ENCODE measurements at places on chromosomes 3 and 15.

DNA sequence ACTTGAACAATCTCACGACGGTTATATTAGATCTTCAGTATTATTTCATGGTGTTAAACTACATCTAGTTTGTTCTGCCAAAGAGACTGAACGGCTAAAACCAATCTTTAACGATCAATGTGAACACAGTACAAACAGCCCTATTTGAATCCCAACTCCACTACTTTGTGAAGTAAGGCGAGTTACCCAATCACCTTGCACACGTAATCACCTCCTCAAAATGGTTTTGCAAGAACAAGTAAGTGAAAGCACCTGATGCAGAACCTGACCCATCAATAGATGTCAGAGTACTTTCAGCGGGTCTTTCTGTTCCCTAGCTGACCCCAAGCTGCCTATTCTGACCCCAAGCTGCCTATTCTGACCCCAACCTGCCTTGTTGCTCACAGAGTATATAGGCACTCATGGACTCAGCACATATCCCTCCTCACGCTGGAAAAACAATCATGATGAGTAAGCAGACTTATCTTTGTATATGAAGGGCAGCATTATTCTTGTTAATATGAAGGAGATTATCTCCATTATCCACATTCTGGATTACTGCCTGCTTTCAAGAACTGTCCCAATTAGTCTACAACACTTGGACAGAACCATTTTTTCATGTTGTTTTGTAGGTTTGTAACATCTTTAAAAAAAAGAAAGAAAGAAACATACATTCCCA, 3.7 kb downstream of the KPNA1 start:
- DNase-seq, result no peak

DNA sequence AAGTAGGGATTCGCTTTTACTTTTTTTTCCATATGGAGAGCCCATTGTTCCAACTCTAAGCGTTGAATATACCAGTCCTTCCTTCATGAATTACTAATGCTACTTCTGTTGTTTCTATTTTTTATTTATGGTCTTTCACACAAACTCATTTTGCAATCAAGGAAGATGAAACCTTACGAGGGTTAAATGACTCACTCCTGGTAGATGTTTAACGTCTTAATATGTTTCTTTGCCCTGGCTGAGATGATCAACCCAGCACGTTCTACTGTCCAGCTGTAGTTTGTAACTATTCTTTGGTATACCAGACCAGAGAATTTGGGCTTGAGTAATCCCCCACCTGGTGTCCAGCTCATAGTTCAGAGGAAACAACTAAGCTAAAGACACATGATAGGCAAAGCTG, 23.1 kb downstream of the CDCP1 start:
- DNase-seq, result no peak

- DNase-seq, result no peak
These were observed 3.1 kb downstream of the HMCES start for GRCh38 chr3:129281726-129282125.

GRCh38 chr3:6229778-6230410, 631.0 kb upstream of the GRM7 start:
- DNase-seq, result no peak

DNA sequence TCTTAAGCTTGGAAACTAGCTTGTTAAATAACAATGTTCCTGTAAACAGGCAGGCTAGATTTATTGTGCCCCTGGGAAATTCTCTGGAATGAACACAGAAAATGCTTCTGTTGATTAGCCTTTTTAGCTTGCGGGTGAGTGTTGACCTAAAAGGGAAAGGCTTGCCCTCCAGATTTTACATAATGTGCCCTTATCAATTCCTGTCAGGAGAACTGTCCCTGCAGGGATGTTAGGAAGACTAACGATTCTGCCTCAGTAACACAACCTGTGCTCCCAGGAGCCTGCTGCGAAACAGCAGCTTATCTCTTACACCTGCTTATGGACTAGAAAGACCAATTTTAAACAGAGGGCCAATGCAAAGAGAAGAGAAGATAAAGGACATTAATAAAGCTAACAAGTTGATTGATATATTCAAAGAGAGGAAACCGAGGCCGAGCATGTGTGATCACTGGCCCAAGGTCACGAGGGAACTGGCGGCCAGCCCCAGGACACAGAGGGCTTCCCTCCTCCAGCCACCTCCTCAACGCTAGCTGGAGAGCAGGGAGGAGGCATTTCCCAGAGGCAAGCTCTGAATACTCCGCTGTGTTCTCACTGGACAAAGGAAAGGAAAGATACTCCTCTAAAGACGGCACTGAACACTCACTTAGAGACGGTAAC, 48.4 kb upstream of the TJP1 start:
- DNase-seq, result no peak

GRCh38 chr3:173857154-173857553, 459.6 kb downstream of the NLGN1 start:
- no peak for DNase-seq

- DNase-seq, result peak; percentile 58
These were observed 10.7 kb upstream of the SPTBN5 start for GRCh38 chr15:41904541-41905005.

- DNase-seq, result no peak
These were observed 91.8 kb upstream of the LMOD3 start for GRCh38 chr3:69214241-69214640.

DNA sequence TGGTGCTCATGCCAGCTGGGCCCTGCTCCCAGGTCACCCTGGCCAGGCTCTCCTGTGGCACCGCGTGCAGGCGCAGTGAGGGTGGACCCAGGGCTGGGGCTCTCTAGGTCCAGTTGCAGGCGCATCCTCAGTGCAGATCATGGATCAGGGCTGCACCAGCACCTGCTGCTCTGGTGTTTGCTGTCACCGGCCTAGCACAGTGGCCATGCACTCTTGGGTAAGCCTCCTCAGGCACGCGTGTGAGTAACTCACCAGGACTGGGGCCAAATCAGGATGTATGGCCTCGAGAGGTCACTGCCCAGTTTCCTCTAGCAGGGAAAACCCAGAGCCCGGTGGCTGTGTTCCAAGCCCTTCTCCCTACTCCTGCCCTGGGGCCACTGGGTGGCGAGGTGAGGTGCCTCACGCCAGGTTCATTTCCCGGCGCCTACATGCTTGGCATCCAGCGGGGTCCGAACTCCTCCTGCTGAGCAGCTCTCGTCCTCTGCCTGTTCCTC, 45.5 kb upstream of the SLC41A3 start:
- no peak for DNase-seq

GRCh38 chr3:46667061-46667621, 26.3 kb downstream of the ALS2CL start:
- no peak for DNase-seq

- no peak for DNase-seq
These were observed 67.1 kb downstream of the ARMC8 start for GRCh38 chr3:138254216-138254615.

- no peak for DNase-seq
These were observed 975 bp downstream of the PCSK6 start for GRCh38 chr15:101488300-101489164.

DNA sequence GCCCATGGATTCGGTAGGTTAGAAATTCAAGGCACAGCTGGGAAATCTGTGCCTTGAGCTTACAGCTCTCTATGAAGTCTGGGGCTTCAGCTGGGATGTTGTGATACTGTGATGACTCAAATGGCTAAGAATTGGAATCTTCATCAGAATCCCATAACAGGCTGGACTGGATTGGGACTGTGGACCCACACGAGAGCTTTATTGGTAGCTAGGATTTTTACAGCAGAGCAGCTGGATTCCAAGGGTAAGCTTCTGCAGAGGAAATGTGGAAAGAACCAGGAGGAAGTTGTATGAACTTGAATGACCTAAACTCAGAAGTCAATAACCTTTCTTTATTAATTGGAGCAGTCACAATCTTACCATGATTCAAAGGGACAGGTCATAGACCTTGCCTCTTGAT, 1187.1 kb downstream of the ROBO1 start:
- DNase-seq, result no peak

GRCh38 chr15:44593042-44593736, 56.2 kb downstream of the EIF3J start:
- no peak for DNase-seq

DNA sequence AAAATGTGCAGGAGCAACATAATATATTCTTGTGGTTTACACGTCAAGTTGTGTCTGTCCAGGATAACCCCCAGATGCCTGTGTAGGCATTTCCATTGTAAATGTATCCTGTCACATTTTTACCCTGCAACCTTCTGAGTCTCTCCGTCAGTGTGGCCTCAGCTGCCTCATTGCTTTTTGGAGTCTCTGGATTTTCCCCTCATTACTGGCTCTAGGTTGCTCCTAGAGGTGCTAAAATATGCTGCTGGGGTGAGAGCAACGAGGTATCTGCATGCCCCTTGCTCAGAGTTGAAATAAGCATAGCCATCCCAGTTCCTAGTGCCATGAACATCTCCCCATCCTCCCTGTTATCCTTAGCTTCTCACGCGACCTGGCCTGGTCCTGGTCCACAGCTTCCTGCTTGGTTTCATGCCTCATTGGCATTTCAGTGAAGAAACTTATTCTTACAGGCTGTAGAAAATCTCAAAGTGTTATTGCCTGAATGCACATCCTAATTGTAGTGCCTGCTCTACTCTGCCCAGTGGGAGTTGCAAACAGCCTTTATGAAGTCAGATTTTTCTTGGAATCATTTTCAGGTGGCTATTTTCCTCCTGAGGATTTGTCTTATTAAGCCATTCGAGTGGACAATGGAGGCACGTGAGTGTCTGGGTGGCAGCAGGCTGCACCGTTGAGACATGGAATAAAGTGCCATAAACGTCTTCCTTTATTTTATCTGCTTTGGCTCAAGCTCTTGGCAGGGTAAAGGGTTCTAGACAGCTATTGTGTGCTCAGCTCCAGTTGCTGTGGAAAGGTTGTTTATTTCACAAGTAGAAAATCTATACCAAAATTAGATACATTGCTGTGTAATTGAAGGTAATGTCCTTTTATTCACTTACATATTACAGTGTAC, 33.2 kb downstream of the OXNAD1 start:
- no peak for DNase-seq

GRCh38 chr3:11250902-11251806, 21.0 kb upstream of the ATG7 start:
- no peak for DNase-seq

DNA sequence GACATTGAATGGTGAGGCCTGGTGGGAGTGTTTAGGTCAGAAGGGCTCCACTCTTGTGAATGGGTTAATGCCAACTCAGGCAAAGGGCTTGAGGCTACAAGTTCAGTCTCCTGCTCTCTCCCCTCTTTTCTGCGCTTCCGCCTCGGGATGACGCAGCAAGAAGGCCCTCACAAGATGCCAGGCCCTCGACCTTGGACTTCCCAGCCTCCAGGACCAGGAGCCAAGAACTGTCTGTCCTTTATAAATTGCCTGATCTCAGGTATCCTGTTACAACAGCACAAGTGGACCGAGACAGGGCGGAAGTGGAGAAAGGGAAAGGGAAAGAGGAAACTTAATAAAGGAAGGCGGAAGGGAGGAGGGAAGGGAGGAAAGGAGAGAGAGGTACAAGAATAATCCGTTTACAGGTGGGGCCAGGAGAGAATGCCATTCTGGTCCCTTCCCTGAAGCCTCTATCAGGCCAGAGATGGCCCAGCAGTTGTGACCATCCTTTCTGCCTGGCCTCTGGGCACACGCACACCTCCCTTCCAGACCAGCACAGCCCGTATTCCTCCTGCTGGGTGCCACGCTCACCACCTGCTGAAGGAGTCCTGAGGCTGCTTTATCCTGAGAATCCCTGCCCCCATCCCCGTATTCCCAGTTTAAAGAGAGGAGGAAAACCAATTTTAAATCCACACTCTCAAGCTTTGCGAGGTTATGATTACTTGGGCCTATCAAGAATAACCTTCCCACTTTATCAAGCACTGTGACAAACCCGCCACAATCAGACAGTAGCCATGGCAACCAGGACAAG, 64.2 kb downstream of the OXNAD1 start:
- DNase-seq, result no peak

DNA sequence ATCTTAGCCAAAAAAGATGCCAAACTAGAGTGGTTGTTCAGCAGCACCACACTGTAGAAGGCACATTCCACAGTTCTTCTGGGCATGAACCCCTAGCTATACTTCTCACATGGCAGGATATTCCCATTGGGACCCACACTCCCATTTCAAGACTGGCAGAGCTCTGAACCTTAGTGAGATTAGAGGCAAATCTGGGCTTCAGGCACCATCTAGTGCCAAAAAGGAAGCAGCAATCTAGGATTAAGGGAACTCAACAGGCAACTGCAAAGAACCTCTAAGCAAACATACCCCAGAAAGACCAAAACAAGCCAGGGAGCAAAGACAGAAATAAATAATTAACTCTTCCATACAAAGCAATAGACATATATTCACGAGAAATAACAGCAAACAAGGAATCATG, 66.2 kb downstream of the TAFA4 start:
- no peak for DNase-seq

- no peak for DNase-seq
These were observed 27.3 kb downstream of the ALDH1L1 start for GRCh38 chr3:126152901-126153694.

GRCh38 chr3:10762611-10763247, 53.3 kb upstream of the SLC6A11 start:
- DNase-seq, result no peak

DNA sequence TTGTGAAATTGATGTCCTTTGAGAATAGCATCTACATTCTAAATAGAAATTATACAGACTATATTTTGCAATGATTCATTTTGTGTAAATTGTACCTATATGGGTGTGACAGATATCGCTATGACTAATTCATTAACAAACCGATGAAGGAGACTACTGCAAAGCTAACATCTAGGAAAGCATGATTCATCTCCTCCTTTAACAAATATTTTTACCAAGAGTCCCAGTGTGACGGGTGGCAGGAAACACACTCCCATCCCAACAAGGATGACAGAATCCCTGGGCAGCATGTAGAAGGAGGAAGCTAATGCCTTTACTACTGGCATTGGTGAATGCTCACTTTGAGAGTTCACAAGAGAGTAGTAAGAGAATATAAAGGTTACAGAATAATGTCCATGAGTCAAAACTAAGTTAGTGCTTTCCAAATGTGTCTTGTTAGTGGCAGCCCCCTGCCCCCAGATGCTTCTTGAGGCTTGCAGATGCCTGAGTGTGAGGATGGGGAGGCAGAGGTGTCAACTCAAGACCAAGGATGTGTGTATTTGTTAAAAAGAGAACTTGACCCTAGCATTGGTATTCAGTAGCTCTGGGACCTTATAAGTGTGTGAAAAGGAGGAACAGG, 180.6 kb downstream of the FMN1 start:
- no peak for DNase-seq

DNA sequence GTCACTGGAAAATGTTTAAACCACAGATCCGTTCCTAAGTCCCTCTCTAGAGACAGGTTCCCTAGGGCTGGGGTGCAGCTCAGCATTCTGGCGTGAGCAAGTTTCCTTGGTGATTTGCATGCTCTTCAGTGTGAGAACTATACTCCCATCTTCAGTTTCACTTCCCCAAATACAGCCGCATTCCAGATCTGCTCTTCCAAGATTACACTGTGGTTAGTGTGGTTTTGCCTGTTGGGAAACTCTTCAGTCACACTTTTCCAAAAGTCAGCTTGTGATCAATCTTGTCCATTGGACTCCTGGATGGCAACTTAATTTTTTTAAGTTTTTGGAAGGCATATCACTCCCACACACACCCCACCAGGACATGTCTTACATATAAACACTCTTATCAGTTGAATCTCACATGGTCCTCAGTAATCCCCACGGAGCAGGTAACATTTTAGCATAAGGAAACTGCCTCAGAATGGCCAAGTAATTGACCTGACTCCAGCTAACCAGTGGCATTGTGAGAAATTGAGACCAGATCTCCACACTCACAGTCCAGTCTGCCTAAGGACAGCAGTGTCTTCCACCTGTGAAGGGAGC, 33.5 kb upstream of the PTPN23 start:
- DNase-seq, result no peak

- no peak for DNase-seq
These were observed 215.6 kb upstream of the VEPH1 start for GRCh38 chr3:157718800-157719199.
